Mesothelial cell of epicardium (in vitro differentiated cells): ENCODE measurements at places on chromosomes 1 and 21.

DNA sequence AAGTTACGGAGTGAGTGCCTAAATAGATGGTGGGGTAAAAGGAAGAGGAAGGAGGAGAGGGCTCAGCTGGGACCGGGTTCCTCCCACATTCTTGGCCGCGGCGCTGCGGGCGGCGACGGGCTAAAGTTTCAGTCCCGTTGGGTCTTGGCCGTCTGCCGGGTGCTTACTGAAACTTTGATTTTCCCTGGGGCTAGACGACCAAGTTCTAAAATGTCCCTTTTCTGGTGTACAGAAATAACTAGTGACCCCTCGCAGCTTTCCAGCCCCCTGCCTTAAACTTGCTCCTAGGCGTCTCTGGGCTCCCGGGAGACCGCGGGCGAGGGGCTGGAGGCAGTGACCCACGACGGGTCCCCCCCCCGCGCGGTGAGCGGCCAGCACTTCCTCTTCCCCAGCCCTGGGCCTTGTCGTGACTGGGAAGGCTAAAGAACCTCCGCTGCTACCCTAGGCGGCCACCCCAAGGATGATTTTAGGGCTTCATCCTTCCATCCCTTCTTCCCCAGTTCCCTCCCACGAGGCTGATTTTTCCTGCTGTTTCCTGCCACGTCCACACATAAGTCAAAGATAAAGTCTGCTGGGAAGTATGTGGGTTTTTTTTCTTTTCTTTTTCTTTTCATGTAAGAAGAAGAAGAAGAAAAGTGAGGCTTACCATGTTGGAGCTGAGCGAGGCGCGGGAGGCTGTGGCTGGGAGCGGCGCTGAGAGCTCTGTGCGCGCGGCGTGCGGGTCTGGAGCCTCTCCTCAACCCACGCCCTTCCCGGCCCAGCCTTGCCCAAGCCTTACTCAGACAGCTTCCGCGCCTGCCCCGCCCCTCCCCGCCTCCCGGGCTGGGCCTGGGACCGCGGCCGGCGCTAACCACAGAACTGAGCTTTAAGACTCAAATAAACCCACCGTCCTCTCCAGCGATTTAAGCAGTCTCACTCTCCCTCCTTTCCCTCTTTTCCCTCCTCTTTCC is at the start of gene S100A11:
Gene S100A11 (minus strand): TSS at position 738 of the 950 bp plus-strand sequence. CDS start 89 bp downstream, at position 649.
- peak; percentile 74 for DNase-seq

DNA sequence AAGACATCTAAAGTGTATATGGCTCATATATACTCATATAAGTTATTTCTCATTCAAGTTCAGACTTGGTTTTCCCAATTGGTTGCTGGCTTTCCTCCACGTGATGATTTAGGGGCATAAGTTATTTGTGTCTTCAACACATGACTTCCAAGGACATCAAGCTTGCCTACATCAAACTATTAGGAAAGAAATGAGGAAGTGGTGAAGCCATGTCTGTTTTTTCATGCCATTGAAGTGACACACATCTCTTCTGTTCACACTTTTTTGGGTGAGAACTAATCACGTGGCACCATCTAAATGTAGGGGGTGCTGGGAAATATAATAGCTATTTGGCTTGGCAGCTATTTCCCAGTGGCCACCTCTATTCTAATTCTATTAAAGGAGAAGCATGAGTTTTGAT is 282.1 kb downstream of the OMA1 start:
- DNase-seq: no peak

- DNase-seq: no peak
Observed at GRCh38 chr21:26719750-26720149, 125.5 kb downstream of the ADAMTS1 start.

DNA sequence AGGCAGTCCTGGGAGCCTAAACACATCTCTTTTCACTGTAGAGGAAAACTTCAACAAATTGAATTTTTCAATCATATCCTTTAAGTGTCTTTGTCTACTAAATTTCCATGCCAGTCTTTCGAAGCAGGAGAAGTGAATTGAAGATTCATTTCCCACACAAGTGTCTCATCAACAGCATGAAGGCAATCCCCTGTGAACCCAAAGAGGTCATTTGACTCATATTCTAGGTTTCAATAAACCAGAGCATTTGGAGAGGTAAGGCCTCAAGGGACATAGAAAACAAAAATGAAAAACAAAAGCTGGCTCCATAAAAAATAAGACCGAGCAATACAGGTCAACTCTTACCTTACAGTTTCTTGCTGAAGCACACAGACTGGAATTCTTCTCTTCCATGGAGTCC is 94.1 kb upstream of the ATP1B1 start:
- DNase-seq: no peak

GRCh38 chr21:38297194-38297631 is 40.4 kb downstream of the KCNJ15 start:
- no peak for DNase-seq

DNA sequence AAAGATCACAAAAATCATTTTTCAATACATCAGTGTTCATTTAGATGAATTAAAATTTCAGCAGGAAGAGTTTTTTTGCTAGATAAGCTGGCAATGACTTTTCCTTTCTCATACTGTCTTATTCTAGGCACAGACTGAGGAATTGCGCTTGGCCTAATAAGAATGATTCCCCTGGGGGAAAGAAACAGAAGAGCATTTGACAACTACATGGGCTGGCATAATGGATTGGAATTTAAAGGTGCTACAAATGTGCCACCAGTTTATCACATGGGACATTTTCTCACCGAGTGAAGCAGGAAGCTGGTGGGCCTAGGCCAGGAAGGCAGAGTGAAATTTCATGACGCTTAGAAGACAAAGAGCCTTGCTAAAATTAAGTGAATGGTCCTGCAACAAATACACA is 39.3 kb downstream of the CDKN2C start:
- no peak for DNase-seq

DNA sequence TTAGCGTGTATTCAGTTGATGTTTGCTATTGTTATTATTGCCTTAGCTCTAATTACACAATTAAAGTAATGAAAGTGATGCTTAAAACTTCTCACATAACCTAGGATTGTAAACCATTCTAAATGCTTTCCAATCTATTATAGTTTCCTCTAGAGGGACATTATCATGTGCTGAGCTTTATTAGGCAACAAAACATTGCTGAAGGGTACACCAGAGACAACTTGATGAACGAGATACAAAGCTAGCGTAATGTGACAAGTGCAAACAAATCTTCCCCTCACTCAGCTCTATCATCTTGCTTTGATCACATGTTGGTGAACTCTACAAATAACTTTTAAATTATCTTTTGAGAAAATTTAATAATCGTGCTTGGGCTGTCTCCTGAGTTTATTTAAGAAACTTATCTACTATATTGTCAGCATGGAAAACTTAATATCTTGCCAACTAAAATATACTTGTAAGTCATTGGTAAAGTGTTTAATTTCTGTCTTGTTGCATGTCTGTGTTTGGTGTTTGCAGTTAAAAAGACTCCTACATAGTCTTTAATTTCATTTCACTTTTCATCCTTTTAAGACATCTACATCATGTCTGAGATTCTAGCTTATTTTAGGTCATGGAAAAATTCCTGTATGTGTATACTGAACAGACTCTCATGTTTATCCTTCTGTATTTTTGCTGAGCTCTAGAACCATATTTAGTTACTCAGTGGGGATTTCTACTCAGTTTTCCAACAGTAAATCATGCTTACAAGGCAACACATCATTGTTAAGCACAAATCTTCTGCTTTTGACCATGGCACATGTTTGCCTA is 104.2 kb upstream of the ADAMTS5 start:
- DNase-seq: no peak

DNA sequence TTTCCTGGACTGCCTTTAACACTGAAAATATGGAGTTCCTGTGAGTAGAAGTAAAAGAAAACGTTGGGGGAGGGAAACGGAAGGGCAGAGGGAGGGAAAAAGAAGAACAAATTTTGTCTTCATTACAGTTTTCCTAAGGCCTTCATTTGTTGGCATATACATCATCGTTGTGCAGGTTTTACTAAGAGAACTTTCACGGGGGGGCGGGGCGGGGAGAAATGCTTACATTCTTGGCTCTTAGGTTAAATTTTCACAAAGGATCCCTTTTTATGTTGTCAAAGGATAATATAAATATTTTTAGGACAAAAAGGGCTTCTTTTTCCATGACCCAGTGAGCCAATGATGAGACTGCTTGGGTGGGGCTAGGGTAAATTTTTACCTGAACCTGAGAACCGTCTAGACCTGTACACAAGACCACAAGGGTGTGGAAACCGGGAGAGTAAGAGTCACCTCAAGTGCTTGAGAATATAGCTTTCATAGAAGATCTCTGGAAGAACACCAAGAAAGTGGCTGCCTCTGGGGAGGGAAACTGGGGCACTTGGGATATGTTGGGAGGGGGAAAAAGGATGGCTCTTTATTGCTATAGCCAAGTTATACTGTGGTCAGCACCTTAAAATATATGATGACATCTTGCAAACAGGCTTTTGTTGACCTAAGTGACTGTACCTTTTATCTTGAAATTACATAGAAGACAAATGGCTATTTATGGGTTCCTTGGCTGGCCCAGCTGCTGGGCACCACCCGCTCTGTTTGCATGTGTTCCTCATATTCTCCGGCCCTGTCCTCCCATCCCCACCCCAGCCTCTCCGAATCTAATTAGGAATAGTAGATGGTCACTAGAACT is 2.0 kb upstream of the UTP25 start:
- no peak for DNase-seq

GRCh38 chr1:72954943-72955342 is 672.6 kb upstream of the NEGR1 start:
- DNase-seq: no peak

DNA sequence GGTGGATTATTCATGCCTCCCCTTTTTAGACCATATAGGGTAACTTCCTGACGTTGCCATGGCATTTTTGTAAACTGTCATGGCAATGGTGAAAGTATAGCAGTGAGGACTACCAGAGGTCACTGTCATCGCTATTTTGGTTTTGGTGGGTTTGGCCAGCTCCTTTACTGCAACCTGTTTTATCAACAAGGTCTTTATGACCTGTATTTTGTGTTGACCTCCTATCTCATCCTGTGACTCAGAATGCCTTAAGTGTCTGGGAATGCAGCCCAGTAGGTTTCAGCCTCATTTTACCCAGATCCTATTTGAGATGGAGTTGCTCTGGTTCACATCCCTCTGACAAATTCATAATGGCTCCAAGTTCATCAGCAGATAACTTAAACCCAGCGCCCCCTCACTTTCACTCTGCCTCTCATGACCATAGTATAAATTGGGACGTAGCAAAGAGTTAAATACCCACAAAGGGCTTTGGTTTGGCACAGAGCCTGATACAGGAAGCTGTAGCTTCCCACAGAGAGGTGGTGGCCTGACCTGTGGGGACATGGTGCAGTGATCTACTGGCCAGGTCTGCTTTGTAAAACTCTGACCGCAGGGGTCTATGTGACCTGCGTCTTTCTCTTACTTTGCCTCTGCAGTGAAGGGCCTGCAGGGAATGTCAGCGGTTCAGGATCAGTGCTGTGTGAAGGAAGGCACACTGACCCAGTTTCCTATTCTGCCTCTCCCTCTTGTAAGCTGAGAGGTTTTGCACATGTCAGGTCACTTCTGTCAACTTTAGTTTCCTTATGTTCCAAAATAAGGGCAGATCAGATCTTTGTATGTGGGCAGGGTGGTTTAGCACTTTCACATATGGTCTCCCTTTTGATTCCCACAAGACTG is 78.1 kb upstream of the ZNF644 start:
- no peak for DNase-seq

GRCh38 chr21:45836694-45837670 is 144.6 kb upstream of the COL6A1 start:
- no peak for DNase-seq

GRCh38 chr1:53244141-53244540 is 5.8 kb upstream of the MAGOH start:
- DNase-seq: no peak

DNA sequence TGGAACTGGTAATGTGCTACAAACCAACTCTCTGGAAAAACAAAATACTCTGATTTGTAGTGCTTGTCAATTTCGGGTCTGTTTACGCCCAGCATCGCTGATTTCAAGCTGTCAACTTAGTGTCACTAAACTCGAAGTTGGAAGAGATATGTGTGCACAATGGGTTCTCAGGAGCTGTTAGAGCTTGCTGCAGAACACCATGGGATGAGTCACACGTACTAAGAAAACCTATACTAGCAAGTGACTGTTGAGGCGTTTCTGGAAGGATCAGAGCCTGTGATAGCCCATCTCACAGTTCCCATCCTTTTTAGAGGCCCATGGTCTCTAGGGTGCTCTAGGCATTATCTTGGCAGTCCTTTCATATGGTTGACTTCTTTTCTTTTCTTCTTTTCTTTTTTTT is 14.3 kb downstream of the GMEB1 start:
- no peak for DNase-seq

DNA sequence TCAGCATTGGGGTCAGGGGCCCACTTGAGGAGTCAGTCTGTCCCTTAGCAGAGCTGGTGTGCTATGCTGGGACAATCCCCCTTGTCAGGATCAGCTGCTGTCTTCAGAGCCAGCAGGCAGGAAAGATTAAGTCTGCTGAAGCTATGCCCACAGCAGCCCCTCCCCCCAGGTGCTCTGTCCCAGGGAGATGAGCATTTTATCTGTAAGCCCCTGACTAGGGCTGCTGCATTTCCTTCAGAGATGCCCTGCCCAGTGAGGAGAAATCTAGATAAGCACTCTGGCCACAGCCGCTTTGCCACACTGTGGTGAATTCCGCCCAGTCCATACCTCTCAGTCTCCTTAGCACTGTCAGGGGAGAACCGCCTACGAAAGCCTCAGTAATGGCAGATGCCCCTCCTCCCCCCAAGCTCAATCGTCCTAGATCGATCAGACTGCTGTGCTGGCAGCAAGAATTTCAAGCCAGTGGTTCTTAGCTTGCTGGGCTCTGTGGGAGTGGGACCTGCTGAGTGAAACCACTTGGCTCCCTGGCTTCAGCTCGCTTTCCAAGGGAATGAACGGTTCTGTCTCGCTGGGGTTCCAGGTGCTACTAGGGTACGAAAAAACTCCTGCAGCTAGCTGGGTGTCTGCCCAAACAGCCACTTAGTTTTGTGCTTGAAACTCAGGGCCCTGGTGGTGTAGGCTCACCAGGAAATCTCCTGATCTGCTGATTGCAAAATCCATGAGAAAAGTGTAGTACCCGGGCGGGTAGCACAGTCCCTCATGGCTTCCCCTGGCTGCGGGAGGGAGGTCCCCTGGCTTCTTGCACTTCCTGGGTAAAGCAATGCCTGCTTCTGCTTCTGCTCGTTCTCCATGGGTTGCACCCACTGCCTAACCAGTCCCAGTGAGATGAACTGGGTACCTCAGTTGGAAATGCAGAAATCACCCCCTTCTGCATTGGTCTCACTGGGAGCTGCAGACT is 25.1 kb upstream of the TP53BP2 start:
- DNase-seq: no peak

GRCh38 chr1:3066826-3067225 is 2.2 kb upstream of the PRDM16 start:
- DNase-seq: no peak

DNA sequence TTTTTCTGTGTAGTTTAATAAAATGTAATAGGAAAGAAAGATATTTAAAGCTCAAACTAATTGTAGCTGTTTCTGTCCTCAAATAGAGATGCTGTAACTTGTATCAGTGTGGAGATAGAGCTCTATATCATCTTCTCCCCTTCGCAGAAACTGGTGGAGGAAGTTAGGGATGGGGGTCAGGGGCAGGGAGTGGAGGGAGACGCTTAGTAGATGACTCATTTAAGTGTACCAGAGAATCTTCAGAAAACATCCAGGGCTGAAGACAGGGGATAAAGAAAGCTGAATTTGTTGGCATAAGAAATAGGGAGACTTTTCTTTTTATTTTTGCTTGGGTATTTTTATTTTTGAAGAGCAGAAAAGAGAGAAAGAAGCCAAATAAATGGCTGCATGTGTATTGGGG is 282.6 kb upstream of the DPYD start:
- DNase-seq: no peak
